ENCODE measurements at places on chromosomes 12 and 14.

DNA sequence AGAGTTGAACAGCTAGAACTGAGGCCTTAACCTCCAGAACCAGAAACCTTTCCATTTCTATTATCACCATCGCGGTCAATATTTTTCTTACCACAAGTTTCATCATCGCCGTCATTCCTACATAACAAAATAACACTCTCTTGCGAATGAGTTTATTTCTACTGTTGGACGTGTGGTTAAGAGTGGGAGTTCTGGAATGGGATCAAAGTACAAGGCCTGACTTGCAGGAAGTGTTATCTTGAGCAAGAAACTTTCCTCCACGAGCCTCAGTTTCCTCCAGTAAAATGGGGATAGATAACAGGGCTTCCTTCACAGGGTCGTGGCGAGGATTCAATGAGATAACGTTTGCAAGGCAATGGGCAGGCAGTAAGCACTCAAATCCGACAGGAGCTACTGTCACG is 652 bp downstream of the SART3 start:
- DNase-seq, result no peak

DNA sequence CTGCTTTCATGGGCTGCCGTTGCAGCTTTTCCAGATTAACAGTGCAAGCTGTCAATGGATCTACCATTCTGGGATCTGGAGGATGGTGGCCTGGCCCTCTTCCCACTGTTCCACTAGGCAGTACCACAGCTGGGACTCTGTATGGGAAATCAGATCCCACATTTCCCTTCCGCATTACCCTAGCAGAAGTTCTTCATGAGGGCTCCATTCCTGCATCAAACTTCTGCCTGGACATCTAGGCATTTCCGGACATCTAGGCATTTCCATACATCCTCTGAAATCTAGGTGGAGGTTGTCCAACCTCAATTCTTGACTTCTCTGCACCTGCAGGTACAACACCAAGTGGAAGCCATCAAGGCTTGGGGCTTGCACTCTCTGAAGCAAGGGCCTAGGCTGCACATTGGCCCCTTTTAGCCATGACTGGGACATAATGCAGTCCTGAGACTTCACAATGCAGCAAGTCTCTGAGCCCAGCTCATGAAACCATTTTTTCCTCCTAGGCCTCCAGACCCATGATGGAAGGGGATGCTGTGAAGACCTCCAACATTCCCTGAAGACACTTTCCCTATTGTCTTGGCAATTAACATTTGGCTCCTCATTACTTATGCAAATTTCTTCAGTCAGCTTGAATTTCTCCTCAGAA is 863.3 kb downstream of the C12orf50 start:
- DNase-seq, result no peak

DNA sequence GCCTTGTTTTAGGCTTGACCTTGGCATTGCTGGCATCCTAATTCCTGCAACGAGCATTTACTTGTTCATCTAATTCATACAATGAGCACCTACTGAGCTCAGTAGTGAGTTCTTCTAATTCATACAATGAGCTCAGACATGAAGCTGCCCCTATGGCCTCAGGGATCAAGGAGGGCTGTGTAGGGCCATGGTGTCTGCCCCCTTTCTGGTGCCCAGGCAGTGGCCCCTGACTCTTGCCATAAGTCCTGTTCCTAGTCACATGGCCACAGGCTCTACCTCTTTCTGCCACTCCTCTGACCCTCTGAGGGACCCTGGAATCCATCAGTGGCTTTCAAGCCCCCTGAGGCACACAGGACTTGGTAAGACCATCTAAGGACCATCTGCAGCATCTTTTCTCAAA is 148.8 kb downstream of the ZFP36L1 start:
- no peak for DNase-seq

- no peak for DNase-seq
Observed at GRCh38 chr14:33532553-33532952, 418.3 kb downstream of the EGLN3 start.

- DNase-seq, result no peak
Observed at GRCh38 chr14:95046711-95047681, 110.3 kb downstream of the DICER1 start.

GRCh38 chr14:98227000-98227726 is 1044.8 kb downstream of the BCL11B start:
- DNase-seq, result no peak

DNA sequence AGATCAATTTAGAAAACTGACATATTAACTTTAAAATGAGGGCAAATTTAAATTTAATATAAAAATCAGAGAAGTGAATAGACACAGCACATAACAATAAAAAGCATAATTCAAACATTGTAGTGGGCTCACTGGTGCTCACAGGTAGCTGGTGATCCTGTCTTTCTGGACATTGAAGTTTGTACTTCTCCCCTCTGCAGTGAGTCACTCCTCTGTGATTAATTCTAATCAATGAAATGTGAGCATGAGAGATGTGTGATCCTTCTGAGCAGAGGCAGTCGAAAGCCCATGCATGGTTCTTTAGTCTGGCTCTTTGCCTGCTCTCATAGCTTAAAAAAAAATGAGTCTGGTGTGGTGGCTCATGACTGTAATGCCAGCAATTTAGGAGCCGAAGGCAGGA is 59.0 kb upstream of the RERGL start:
- DNase-seq, result no peak

DNA sequence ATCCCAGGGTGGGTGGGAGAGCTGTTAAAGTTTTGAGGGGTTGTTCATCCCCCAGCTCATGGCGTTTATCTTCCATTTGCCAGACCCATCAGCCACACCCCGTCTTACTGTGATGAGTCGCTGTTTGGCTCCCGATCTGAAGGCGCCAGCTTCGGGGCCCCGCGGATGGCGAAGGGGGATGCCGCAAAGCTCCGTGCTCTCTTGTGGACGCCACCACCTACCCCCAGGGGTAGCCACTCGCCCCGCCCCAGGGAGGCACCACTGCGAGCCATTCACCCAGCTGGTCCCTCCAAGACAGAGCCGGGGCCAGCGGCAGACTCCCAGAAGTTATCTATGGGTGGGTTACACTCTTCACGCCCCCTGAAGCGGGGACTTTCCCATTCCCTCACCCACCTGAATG is 5.7 kb downstream of the RITA1 start:
- no peak for DNase-seq

- DNase-seq, result no peak
Observed at GRCh38 chr14:50603565-50603964, 43.6 kb downstream of the ATL1 start.

- no peak for DNase-seq
Observed at GRCh38 chr14:105852378-105853088, 326.1 kb downstream of the TMEM121 start.

DNA sequence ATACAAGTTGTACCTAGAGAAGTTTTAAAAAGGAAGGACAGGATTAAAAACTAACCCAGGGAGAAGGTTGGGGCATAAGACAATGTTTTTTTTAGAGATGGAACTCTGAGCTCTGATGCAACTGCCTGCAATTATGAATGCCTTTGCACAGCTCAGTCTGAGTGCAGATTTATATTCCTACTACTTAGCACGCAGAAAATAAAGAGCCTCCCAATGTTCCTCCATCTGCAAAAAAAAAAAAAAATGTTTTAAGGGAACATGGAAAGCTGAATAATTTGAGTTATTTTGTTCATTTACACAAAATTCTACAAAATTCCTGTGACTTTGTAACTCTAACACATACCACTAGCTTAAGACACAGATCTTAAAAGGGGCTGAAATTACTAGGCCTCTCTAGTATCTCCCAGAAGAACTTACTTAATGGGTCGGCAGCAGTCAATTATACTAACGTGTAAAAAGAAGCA is 15.7 kb downstream of the CLIP1 start:
- DNase-seq, result no peak

- no peak for DNase-seq
Observed at GRCh38 chr14:22071006-22071405, 397.4 kb upstream of the OR4E1 start.

DNA sequence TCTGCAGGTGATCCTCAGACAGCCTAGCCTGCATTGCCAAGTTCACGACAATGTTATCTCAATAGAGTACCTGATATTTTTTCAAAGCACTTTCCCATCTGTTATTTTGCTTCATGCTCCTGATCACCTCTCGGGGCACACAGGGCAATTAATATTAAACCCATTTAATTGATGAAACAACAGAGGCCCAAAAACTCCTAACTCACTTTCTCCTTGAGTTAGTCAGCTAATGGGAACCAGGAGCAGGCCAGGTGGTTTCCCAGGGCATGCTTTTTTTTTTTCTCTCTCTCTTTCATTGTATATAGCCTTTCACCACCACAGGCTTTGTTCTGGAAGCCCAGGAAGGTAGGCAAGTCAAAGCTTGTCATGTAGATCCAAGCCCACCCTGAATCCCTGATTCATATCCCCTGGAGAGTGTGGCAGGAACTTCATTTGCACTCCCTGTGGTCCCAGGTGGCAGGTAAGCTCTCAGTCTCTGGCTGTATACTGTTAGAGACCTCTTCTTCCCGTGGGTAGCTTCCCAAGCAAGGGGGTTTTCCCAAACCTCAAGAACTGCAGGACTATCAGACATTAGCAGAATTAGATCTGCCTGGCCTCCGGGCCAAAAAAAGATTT is 41.6 kb upstream of the MAP1LC3B2 start:
- DNase-seq, result no peak

DNA sequence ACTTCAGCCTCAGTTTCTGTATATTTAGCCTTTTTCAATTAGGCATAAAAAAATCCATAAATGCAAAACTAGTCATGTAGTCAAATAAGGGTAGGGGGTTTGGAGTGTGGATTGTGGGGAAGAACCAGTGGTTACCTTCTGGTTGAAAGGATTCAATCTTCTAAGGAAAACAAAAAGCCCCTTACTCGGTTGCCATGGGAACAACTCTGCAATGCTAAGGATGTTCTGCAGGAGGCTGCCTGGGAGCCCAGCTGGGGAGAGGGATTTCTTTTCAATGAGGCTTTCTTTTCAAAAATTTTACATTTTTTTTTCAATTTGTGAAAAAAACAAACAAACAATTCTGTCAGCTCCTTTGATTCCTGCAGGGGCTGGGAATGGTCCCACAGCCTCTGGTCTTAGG is 67.2 kb downstream of the SLC8A3 start:
- DNase-seq, result no peak

GRCh38 chr12:9118158-9118557 is 2.4 kb upstream of the A2M start:
- no peak for DNase-seq

- no peak for DNase-seq
Observed at GRCh38 chr14:87998482-87998881, 5.5 kb upstream of the GALC start.

- peak; percentile 1 for DNase-seq
Observed at GRCh38 chr14:77375973-77376770, 722 bp downstream of the TMED8 start.

- no peak for DNase-seq
Observed at GRCh38 chr12:122729583-122730214, 945 bp downstream of the HCAR1 start.

DNA sequence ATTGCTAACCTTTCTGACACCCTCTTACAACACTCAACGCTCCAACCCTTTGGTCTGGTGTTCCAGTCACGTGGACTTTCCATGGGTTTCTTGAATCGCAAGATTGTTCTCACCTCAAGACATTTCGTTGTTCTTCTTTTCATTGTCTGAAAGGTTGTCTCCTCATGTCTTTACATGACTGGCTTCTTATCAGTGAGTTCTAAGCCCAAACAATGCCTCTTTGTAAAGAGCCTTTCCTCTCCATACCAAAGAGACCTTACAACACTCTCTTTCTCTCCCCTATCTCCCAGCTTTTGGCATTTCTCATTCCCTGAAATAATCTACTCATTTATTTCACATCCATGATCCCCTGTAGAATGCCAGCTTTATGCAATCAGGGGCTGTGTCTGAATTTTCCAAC is 1144.8 kb downstream of the AACS start:
- no peak for DNase-seq

DNA sequence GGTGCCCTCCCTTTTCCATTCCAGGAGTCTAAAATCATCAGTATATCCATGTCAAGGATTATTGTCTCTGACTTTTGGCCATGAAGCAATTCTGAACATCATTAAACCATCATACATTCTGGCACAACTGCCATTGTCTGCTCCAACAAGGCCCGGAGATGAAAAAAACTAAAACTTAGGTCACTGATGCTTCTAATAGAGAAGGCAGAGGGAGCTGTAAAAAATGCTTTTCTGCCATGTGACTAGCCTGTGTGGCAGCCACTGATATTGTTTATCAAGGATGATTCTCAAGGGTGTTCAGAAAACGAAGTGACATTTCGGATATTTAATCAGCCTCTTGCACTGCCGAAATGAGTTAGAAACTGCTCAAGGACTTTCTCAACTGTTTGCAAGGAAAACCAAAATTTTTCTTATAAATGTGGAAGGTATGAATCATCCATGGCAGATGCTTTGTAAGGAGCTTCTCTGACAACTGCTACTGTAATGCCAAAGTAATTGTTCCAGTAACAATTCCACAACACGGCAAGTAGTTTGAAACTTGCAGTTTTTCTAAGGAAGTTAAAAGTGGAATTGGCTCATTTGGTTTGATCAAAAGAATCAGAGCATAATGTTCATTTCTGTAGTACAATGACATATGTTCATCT is 1076.5 kb upstream of the FLRT2 start:
- DNase-seq, result no peak

GRCh38 chr14:54381821-54382220 is 15.0 kb upstream of the CDKN3 start:
- DNase-seq, result no peak

DNA sequence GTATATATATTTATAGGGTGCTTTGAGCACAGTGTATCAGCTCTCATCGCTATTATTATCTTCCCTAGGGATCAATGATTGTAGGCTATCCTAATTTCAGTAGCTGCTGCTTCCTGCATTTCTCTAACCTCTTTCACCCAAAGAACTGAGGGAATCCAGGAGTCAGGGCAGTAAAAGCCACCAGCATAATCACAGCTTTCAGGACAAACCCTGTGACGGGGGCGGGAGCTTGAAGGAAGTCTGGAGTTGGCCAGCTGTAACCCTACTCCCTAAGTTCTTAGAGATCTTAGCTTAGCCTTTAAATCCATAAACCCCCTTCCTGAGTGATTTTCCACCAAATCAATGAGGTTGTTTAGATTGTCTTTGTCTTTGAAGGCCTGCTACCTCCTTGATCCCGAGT is 33.7 kb downstream of the FLVCR2 start:
- no peak for DNase-seq

DNA sequence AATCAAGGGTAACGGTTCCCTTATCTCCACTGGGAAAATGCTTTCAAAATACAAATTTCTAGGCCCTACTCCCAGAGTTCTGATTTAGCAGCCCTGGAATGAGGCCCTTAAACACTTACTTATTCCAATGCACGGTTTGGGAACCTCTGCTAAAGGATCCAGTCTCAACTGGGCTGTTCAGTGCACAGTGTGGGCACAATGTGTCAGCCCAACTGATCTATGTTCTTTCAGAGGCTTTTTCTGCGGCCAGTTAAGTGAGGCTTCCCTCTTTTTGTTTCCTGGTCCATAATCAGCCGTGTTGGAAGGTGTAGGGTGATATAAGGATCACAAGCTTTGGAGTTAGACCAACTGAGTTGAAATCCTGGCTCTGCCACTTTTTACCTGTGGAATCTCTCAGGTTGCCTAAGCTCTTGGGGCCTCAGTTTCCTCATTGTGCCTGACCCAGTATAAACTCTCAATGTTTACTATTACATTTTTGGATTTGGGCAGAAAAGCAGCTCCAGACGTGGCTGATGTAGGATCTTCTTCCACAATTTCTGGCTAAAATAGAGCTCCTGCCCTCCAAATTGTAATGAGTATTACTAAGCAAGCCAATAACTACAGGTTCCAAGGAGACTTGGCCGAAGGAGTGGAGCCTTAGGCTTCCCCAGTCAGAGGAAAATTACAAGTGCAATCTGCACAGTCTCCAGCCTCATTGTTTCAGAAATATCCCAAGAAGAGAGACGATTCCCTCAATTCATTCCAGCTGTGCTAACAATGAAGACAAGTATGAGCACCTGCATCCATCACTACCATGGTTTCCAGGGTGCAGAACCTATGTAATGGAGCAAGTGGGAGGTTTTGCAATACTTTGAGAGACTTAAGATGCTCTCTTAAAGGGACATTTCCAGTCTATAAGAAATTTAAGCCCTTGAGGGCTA is 2.3 kb upstream of the ANGEL1 start:
- DNase-seq, result no peak
